Dorsolateral prefrontal cortex (tissue), 122 donors: ENCODE measurements at places on chromosomes 16 and 17. TPM values are rescaled to one million over a fixed set of nuclear protein-coding genes. Genes with fewer than 3 reads are reported as not detected.
A peak's percentile ranks its signal among the peaks of the same experiment; 100 is the strongest.

GRCh38 chr17:47219621-47220475 lies 10.7 kb downstream of the MYL4 start:
- DNase-seq, result no peak

DNA sequence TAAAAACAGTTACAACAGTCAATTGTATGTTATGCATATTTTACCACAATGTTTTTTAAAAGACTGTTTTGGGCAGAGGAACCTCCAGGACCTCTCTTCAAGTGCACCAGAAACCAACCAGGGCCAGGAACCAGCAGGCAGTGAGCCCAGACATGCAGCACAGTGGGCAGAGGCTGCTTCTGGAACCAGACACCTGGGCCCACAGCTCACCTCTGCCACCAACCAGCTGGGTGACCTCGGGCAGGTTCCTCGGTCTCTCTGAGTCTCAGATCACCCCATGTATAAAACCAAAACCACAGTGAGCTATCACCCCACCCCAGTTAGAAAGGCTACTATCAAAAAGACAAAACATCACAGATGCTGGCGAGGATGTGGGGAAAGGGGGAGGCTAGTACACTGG lies 161.0 kb downstream of the C16orf95 start:
- no peak for DNase-seq

DNA sequence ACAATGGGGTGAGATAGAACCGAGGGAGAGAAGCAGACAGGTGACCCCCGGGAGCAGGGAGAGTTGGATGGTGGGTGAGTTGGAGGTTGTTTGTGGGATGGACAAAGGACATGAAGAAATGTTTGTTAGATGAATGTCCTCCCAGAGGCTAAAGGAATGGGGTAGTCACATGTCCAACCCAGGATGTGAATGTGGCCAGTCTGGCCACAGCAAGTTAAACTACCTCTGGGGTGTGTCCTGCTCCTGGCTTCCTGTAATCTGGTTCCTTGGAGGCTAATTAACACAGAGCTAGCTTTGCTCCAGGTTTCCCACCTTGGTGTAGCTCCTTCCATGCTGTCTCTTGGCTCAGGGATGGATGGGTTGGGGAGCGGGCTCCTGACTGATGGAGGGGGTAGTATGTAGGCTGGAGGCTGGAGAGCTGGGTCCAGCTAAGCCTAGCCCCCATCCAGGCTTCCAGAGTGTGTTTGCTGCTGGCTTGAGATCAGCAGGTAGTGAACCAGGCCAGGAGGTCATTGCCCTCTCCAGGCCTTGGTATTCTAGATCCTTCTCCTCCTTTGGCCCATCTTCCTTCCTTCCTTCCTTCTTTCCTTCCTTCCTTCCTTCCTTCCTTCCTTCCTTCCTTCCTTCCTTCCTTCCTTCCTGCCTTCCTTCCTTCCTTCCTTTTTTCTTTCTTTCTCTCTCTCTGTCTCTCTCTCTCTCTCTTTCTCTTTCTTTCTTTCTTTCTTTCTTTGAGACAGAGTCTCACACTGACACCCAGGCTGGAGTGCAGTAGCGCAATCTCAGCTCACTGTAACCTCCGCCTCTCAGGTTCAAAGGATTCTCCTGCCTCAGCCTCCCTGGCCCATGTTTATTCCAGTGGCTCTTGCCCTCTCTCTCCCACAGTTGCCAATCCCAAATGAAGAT lies 28.0 kb upstream of the UBE2G1 start:
- no peak for DNase-seq

GRCh38 chr16:67163164-67163998 lies 1.2 kb upstream of the HSF4 start:
- peak; percentile 84 for DNase-seq

DNA sequence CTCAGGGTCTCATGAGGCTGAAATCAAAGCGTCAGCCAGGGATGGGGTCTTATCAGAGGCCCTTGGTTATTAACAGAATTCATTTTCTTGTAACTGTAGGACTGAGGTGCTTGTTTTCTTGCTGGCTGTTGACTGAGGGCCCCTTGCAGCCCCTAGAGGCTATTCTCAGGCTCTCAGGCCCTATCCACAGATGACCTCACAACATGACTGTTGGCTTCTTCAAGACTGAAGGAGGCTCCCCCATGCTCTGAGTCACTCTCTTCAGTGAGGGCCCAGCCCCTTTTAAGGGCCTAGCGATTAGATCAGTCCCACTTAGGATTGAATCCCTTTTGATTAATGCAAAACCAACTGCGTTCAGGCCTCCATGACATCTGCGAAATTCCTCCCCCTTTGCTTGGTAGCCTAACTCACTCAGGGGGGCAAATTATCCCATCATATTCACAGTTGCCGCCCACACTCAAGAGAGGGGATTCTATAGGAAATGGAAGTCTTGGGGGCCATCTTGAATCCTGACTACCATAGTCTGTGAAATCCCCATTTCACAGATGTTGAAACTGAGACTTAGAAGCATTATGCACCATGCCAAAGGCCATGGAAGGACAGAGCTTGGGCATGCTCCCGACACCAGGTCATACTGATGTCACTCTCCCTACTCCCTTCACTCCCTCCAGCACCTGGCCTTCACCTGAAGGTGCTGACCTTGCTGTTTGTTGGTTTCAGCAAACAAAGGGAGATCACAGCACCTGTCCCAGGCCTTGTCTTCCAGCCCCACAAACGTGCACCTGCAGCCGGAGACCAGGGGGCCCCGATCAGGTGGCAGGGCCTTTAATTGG lies 592.3 kb downstream of the MAF start:
- DNase-seq, result no peak

GRCh38 chr17:36598951-36599401 lies 2.4 kb upstream of the MRM1 start:
- DNase-seq, result no peak

- DNase-seq, result no peak
Observed at GRCh38 chr17:36940313-36941264, 3.3 kb downstream of the LHX1 start.

C1QL1 gene
- 17.8 TPM for total RNA-seq

PMP22 gene
- 154 TPM for total RNA-seq

TBC1D28 gene
- total RNA-seq, result not detected
